Stimulated activated CD4-positive, alpha-beta T cell treated with anti-CD3 and anti-CD28 coated beads, Interleukin-1b, Interleukin-23, amount 100 ng/mL, for 48 hours (primary cell): ENCODE measurements at places on chromosomes 2 and 18.

- DNase-seq, result no peak
Measured at GRCh38 chr2:181741756-181742155, 61.4 kb upstream of the NEUROD1 start.

DNA sequence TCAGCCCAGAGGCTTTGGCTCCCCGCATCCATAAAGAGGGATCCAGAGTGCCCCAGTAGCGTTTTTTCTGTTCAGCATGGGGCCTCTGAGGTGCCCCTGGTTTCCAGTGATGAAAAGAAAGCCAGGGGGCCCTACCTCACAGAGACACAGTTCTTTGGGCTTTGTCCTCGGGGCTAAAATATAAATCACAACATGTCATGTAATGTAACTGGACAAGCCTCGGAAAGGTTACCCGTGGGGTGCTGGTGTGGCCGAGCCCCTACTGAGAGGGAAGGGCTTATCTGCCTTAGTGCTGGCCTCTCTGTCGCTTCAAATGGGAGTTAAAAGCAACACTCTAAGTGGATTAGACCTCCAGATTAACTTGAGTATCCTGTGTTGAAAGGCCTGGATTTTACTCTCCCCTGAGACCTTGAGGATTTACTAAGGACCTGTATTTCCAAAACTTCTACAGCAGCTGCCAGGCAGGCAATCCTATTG lies 251.6 kb upstream of the APCDD1 start:
- DNase-seq, result no peak

DNA sequence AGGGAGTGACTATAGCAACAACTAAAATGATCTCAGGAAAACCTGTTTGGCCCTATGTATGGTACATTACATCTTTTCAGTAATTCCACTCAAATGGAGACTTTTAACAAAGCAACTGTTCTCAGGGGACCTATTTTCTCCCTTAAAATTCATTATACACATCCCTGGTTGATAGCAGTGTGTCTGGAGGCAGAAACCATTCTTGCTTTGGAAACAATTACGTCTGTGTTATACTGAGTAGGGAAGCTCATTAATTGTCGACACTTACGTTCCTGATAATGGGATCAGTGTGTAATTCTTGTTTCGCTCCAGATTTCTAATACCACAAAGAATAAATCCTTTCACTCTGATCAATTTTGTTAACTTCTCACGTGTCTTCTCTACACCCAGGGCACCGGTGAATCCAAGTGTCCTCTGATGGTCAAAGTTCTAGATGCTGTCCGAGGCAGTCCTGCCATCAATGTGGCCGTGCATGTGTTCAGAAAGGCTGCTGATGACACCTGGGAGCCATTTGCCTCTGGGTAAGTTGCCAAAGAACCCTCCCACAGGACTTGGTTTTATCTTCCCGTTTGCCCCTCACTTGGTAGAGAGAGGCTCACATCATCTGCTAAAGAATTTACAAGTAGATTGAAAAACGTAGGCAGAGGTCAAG lies 955 bp downstream of the TTR start:
- DNase-seq, result no peak

GRCh38 chr2:188971432-188971861 lies 2.7 kb upstream of the COL3A1 start:
- no peak for DNase-seq
